Natural killer cell (primary cell): ENCODE measurements at places on chromosomes 2 and 18.

DNA sequence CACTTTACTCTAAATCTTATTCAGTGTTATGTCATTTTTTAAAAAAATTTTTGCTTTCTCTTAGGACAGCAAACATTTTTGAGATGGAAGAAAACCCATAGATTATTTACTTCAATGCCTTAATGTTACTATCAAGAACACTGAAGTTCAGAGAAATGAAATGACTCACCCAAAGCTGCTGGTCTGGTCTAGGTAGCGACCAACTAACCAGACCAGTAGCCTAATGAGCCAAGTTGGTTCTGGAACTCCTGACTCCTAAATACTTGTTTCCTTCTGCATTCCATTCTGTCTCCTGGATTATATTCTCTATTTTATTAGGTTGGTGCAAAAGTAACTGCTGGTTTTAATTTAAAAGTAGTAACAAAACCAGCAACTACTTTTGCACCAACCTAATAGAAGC, 35.4 kb downstream of the SLC8A1 start:
- no peak for DNase-seq

DNA sequence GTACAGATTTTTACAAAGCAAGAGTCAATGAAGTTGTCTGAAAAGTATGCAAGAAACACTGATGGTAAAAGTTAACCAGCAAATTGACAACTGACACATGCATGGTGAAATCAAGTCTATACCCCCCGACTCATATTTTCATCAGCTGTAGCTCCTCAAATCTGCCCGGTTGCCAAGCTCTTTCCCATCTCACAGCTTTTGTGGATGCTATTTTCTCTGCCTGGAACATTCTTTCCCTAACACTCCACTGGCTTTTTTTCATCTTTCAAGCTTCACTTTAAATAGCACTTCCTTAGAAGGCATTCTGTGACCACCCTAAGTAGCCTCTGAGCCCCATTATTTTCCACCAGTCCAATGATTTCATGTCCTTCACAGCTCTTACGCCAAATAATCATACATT, 18.1 kb downstream of the NBAS start:
- DNase-seq: no peak

GRCh38 chr2:231393149-231394131, 2.1 kb upstream of the B3GNT7 start:
- DNase-seq: peak; percentile 66

- DNase-seq: no peak
These were observed 946 bp upstream of the AGAP1 start for GRCh38 chr2:235492850-235493344.

DNA sequence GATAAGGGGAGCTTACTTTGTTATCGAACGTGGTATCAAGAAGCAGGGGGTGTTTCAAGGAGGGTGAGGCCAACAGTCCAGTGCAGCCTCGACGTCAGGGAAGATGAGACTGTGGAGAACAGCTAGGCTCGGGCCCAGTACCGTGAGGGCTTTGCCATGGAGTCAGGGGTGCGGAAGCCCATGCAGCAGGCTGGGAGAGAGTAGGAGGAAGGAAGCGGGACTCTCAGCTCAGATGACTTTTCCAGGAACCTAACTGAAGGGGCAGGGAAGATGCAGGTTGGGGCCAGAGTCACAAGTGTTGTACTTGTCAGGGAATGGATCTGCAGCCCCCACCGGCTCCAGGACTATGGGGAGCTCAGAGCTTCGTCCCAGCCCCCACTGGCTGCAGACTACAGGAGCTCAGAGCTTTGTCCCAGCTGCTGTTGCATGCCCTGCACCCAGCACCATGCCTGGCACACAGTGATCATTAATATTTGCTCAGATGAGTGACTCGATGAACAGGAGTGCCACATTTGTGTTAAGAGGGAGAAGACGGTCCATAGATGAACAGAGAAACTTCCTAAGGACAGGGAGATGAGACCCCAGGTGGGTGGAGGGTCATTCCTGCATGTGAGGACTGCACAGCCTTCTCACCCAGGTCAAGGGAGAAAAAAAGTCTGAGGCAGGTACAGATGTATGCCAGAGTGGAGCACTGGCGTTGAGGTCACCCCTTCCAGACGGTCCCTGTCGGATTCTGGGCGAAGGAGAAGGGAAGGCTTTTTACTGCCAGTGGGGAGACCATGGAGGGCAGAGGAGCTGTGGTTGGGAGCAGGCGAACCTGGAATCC, 36.4 kb downstream of the PTGR3 start:
- DNase-seq: no peak

GRCh38 chr2:11925295-11926066, 179.0 kb downstream of the LPIN1 start:
- DNase-seq: no peak

DNA sequence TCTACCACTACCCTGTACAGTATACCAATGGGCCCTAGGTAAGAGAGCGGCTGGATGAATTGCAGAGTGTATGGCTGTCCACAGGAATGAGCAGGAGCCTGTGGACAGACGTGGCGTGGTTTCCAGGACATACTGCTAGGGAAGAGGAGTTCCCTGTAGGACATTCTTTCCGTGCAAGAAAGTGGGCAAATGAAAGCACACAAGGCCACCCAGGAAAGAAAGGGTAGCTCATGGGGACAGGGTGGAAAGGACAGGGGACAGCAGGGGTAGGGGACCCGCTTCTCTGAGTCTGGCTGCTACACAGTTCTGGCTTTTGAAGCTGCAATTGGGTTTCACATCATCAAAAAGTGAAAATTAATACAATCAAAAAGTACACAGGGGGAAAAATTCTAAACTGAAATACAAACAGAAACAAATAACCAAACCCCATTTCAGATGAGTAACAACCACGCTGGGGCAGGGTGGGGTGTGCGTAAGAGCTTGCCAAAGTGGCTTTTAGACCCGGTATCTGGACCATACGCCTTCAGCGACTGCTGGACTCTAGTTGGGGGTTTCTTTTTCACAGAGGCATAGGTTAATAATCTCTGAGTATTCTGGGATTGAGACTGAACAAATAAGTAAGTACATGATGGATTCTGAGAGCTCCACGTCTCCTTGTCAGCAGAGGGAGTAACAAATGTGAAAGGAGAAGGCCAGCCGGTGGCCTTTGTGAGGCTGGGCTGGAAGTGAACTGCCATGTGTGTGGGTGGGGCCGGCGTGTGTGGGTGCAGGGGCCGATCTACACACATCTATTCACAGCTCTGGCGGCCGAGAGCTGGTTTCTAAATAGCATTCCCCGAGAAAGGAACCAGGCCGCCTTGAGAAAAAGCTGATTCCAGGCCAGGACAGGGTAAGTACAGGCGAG, 84.0 kb downstream of the HDAC4 start:
- DNase-seq: no peak
